CD4-positive, alpha-beta T cell treated with Interleukin-4 for 4 hours (primary cell): ENCODE measurements at places on chromosomes 7 and 10.

- DNase-seq, result no peak
Measured at GRCh38 chr7:17854261-17855047, 85.8 kb downstream of the SNX13 start.

GRCh38 chr7:158774952-158775351, 54.4 kb downstream of the ESYT2 start:
- DNase-seq, result no peak

DNA sequence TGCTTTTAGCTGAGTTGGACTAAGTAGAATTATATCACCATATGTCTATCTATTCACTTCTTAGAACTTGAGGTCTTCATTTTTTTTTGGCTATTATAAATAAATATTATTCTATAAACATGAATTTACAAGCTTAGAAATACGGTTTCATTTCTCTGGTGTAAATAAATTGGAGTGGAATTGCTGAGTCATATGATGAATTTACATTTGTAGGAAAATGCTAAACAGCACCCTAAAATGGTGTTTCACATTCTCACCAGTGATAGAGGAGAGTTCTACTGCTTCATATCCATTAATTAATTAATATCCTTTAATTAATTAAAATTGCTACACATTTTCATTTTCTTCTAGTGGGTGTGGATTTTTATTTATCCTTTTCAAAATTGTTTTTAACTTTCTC, 318.3 kb downstream of the MDFIC start:
- no peak for DNase-seq

GRCh38 chr7:127831318-127832219, 179.6 kb downstream of the SND1 start:
- DNase-seq, result no peak

DNA sequence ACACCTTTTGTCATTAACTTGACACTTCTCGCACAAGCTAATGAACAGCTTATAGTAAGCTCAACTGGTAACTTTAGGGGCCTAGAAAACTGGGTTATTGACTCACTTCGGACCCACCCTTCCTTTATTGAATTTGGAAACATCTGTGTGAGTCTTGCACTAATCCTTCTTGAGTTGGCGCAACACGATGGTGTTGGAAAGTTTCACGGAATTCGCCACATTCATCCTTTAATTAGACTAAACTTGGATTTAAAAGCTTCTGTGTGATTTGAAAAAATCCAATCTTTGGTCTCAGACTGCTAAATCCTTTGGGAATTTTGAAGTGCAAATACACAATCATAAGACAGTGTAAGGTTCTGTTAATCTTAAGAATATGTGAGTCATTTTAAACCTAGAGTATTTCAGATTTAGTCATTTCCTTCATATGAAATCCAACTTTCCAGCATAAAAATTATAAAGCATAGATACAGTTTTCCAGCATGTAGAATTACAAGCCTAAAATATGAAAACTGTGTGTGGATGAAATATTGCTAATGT, 15.1 kb downstream of the FZD8 start:
- no peak for DNase-seq

GRCh38 chr7:55249332-55249731, 115.8 kb upstream of the LANCL2 start:
- no peak for DNase-seq
